ENCODE measurements at places on chromosomes 7 and 10.

GRCh38 chr10:97228130-97228774 lies 42.5 kb upstream of the SLIT1 start:
- no peak for DNase-seq

DNA sequence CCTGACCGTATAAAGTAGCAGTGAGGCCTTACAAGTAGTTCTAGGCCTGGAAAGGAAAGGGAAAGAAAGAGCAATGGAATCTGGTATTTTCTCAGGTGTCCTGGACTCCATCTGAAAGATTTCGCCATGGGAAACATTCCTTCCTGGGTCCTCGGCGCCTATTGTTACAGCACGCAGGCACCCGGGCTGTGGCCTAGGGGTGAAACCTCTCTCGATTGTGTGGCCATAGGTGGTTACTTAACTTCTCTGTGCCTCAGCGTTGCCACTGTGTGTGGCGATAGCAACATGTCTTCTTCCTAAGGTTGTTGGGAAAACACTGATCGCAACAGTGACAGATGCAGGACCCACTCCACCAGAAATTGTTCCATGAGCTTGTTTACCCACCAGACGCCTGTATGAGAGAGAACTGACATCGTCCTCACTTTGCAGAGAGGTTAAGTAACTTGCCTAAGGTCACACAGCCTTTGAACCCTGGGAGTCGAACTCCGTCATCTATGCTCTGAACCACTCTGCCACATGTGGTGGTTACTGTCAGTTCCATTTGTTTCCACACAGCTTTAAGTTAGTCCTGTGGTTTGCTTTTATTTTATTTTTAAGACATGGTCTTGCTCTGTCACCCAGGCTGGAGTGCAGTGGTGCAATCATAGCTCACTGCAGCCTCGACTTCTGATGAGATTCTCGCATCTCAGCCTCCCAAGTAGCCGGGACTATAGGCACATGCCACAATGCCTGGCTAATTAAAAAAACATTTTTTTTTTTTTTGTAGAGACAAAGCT lies 73.4 kb downstream of the LHPP start:
- no peak for DNase-seq

DNA sequence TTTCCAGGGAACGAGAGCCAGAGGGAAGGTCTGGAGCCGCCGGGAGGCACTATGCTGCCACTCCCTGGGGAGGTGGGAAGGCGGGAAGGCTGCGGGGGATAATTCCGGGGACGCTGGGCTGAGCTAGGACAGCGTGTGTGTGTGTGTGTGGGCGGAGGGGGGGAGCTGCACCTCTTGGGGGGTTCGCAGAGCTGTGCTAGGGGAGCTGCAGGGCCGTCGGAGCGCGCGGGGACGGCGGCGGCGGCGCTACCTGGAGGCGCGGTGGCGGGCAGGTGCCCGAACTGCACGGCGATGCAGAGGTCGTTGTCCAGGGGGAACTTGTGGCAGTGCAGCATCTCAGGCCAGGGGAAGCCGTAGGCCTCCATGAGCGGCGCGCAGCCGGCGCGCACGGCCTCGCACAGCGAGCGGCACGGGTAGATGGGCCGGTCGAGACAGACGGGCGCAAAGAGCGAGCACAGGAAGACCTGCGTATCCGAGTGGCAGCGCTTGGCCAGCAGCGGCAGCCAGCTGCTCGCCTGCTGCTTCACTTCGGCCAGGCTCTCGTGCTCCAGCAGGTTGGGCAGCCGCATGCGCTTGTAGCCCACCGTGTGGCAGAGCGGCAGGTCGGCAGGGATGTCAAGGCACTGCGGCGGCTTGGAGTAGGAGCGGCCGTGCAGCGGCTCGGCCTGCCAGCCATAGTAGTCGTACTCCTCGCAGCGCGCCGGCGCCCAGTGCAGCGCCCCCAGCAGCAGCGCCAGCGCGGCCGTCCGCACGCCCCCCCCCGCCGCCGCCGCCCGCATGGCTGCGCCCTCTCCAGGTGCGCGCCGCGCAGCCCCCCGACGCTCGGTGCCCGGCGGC lies 526 bp downstream of the SFRP5 start:
- no peak for DNase-seq

GRCh38 chr7:32059289-32060011 lies 10.8 kb downstream of the PDE1C start:
- no peak for DNase-seq

GRCh38 chr7:88546808-88547207 lies 212.7 kb upstream of the ZNF804B start:
- no peak for DNase-seq

DNA sequence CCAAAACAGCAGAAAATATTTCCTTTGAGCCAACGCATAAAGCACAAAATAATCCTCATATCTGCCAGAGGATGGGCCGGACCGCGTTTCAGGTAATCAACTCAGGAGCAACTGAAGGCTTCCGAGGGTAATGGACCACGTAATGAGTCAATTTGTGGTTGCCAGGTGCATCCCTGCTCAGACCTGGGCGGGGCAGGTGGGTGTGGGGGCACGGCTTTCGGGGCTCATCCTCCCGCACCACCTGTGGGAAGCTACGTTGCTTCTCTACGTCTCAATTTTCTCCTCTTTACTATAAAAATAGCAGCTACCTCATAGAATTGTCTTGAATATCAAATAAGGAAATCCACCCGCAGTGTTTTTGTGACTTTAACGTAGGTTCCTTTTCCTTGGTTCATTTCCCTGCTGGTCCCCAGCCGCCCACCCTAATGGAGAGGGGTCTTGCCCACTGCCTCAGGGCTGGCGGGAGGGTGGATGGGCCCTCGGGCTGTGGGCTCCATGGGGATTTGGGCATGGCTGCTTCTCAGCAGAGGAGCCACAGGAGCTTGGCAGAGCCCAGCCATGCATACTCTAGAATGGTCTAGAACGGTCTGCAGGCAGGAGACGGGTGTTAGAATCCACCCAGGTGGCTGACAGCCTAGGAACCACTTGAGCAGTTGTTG lies 324.7 kb downstream of the ADARB2 start:
- DNase-seq = no peak

- DNase-seq = no peak
Measured at GRCh38 chr7:151711906-151712809, 164.8 kb downstream of the PRKAG2 start.

DNA sequence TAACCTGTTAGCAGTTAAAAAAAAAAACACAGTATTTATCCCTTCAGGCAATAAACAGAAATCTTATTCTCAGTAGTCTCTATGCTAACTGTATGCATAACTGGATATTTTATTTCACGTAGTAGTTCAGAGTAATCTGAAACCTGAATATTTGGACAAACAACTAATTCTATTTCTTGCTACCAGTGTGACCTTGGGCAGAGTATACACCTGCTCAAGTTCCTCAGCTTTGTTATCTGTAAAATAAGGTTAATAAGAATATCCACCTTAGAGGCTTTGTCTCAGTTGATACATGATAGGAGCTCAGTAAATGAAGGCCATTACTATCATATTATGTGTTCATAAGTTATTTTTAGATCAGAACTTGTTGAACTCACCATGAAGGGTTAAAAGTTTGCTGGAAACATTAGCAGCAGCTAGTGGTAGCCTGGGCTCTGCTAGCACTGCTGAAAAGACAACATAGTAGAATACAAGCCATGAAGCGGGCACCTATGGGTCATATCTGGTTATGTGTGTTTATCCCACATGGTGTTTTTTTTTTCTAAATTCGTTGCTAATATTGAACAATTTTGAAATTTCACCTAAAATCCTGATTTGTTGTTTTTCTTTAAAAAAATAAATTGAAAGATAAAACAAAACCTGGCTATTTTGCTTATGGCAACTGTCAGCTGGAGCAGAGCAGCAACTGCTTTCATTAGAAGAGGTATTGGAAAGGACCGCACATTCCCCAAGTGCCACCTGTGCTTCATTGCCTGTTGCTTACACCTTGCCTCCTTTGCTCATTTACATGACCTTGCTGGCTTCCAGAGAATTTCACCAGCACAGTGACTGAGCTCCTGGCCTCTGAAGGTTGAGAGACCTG lies 303.0 kb downstream of the PRKG1 start:
- DNase-seq = no peak

DNA sequence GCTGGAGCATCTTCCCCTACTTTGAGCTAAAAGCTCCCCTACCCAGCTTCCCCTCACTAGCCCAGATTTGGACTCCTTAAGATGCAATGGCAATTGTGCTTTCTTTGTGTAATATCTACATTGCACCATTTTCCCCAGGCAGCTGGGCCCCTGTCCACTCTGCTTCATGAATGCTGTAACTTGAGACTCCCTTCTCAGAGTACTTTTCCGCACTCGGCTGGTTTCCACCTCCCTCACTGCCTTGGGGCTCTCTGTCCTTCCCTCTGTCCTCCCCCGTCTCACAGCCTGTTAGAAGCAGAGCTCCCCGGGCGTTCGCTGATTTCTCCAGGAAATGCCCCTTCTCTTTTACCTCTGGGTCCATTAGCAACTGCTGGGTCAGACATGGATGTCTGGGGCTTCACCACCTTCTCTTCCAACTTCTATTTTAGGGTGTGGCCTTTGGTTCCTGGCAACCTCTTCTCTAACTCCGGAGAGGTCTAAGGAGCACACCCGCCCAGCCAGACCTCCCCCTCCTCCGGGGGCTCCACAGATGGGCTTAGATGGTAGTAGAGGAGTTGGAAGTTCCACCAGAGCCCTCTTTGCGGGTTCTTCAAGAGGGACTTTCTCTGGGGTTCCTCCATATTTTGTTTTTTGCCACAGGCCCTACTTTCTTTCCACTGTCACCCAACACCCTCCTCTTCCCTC lies 2.9 kb upstream of the TMEM72 start:
- no peak for DNase-seq

- no peak for DNase-seq
Measured at GRCh38 chr7:387132-388022, 97.4 kb downstream of the FOXL3 start.

GRCh38 chr10:132710036-132710686 lies 75.8 kb downstream of the NKX6-2 start:
- DNase-seq = no peak

DNA sequence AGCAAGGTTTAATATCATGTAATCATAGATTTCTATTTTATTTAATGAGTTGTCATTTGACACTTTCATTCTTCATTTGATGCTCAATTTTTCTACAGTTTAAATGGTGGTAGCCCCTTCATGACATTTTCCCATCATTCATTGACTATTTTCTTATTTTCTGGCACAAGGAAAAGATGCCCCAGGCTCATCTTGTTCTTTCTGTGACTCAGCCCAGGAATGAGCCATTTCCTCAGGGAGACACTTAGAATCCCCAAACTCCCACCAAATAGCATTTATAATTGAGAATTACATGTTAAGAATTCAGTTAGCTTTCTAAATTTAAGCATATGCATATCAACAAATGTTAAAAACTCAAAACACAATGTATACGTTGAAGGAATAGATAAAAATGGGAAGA lies 222.3 kb downstream of the KIF20B start:
- DNase-seq = no peak

DNA sequence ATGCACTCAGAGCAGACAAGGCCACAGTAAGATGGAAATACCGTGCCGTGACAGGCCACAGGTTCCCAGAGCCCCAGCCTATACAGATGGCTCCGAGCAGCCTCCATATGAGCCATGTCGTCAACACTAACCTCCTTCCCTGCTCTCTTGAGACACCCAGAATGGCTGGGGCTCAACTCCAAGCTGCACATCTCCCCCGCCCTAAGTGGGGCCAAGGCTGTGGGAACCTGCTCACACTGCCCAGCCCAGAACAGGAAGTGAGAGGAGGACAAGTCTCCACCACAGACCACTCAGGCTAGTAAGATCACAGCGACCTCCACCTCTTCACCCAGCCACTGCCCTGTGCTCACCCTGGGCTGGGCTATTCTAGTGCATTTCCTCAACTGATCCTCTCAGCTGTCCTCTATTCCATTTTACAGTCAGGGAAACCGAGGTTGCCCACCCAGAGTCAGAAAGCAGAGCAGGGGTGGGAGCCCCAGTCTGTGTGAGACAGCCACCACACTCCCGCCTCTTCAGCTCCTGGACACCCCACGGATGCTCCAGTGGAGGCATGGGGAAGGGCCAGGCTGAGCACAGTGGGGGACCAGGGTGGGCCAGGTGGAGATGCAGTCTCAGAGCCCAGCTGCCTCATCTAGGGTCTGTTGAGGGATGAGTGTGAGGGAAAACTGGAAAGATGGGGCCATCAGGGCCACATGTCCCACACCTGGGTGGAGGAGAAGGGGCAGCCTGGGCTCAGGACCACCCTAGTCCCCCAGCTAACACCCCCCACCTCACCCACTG lies 11.6 kb downstream of the GRID1 start:
- no peak for DNase-seq

- no peak for DNase-seq
Measured at GRCh38 chr7:99106411-99106810, 37.5 kb downstream of the SMURF1 start.

DNA sequence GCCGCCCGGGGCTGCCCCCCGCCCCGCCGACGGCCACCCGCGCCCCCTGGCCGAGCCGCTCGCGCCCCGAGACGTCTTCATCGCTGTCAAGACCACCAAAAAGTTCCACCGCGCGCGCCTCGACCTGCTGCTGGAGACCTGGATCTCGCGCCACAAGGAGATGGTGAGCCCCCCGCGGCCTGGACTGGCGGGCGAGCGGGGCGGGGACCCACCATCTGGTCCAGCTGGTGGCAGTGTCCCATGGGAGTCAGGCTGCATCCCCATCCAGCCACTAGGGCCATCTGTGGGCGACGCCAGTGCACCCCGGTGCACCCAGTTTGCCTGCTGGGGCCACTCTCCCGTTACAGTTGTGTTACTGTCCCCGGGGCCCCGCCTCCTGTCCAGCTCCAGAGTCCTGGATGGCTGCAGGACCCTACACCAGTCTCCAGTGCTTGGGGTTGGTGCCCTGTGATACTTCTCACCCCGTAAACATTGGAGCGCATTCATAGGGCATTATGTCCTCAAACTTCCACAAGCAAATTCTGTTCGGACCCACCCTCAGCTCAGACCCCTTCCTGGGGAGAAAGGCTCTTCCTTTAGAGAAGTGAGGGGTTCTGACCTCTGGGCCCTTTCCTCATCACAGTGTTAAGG lies 672 bp downstream of the LFNG start:
- no peak for DNase-seq

- no peak for DNase-seq
Measured at GRCh38 chr7:111756687-111757178, 194.4 kb upstream of the IMMP2L start.

- DNase-seq = no peak
Measured at GRCh38 chr10:101969412-101969922, 86.5 kb downstream of the ARMH3 start.

DNA sequence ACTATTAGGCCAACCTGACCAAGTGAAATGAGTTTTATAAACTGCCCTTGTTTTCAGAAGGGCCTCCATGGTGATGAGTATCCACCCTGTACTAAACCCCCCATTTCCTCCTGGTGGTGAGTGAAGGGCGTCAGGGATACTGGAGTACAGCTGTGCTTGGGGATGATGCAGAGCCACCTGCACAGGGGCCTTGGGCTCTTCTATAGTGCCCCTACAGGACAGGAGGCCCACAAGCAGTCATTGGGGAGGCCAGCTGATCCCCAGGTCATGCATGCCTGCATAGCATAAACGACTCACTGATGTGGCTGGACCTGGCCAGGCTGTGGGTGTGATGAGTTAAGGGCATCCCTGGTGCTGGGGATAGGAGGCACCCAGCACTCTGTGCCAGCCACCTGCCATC lies 114.1 kb upstream of the CELF2 start:
- no peak for DNase-seq
